ENCODE measurements at places on chromosomes 5 and 9.

DNA sequence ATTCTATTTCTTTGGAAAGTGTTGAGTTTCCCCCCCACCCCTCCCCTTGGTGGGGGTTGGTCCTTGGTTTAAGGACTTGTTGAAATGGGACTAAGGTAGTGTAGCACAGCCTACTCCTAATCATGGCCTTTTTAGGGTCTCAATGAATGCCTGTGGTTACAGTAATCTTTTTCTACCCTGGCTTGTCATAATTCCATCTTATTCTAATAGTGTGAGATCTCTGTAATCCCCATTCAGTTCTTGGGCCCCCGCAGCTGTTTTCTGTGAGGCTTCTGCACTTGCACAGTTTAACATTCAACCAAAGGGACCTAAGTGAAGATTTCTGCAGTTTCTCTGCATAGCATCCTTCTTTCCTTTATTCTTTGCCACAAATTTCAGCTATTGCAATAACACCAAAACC is 30.7 kb downstream of the TNFSF15 start:
- no peak for DNase-seq

DNA sequence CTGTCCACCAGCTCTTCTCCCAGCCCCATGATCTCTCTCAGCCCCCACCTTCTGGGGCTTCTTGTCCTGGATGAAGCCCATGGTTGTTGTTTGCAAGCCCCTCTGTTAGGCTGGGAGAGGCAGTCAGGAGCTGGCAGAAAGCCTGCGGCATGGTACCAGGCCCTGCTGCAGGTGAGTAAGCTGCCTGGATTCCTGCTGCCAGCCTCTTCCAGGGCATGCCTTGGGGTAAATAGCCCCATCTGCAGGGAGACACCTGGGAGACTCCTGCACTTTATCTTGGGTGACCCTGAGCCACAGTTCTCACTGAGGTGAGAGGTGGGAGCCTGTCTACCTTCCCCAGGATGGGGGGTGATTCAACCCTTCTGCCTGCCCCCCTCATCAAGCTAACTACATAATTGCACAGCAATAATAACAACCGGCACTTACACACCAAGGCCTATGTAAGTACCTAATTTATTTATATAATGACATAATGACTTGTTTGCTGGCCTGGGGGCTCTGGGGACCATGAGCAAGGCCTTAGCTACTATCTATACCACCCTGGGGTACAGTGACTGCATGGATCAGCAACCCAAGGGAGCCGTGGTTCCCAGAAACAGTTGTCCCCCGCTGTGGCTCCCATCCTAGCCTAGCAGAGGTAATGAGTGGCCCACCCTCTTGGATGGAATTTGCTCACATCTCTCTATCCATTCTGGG is 116.0 kb downstream of the PSD2 start:
- DNase-seq, result no peak

DNA sequence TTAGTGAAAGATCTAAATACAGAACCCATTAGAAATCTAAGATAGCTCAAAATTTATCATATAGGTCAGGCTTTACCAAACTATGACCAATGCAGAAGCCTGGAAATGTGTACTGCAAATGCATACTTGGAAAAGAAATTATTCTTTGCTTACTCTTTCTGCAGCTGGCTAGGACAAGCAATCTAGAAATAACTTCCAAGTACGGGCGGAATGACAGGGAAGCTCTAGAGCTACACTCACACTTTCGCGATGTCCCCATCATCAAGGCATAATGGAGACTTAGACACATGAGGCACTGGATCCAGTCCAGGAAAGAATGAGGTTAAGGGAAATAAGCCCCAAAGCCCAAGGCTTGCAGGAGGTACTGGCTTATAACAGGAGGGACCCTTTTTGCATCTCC is 22.4 kb upstream of the MAP1B start:
- DNase-seq, result no peak

- peak; percentile 81 for DNase-seq
Measured at GRCh38 chr9:27599102-27599869, 26.0 kb upstream of the C9orf72 start.

DNA sequence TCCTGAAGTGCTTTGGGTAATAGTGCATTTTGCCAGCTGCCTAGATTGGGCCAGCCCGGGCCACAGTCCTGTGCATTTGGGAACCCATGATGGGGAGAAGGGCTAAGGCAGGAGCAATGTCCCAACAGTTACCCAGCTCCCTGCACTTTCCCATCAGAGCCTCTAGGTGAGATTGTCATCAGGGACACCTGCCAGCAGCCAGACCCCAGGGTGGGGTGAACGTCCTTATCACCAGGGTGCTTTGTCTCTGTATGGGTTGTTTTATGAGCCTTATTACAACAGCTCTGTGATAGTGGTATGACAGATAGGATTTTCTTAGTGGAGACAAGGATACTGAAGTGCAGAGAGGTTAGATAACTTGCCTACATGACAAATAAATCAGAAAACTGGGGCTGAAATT is 365.7 kb downstream of the OSTF1 start:
- no peak for DNase-seq

DNA sequence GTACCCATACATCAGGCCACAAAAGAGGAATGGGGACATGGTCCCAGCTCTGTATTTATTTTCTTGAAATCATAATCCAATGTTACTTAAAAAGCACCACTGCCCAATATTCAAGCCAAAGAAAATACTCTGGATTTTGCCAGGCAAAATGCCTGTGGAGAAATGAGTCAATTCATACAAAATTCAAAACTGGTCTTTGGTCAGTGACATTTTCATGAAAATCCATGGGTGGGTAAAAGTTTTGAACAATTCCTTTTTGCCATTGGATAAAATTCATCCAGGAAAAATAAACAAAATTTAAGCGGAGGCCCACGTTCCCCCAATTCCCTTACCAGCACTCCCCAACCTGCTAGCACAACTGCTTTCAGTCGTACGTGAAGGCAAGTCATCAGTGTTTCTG is 186.2 kb downstream of the GLIS3 start:
- no peak for DNase-seq

- peak; percentile 85 for DNase-seq
Measured at GRCh38 chr5:173778152-173778782, 109.9 kb upstream of the CPEB4 start.

GRCh38 chr5:92401492-92401891 is 1018.4 kb upstream of the ARRDC3 start:
- DNase-seq, result no peak

DNA sequence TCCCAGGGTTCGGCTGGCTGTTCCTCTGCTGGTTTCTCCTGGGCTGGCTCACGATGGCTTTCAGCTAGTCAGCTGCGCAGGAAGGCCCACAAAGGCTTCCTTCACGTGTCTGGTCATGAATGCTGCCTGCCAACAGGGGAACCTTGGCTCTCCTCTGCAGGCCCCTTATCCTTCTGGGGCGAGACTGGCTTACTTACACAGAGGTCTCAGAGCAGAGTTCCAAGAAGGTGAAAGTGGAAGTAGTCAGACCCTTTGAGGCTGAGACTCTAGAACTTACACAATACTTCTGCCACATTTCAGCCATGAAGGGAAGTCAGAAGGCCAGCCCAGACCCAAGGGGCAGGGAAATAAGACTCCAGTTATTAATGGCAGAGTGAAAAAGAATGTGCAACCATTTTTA is 99.5 kb downstream of the LHFPL2 start:
- DNase-seq, result peak; percentile 77

DNA sequence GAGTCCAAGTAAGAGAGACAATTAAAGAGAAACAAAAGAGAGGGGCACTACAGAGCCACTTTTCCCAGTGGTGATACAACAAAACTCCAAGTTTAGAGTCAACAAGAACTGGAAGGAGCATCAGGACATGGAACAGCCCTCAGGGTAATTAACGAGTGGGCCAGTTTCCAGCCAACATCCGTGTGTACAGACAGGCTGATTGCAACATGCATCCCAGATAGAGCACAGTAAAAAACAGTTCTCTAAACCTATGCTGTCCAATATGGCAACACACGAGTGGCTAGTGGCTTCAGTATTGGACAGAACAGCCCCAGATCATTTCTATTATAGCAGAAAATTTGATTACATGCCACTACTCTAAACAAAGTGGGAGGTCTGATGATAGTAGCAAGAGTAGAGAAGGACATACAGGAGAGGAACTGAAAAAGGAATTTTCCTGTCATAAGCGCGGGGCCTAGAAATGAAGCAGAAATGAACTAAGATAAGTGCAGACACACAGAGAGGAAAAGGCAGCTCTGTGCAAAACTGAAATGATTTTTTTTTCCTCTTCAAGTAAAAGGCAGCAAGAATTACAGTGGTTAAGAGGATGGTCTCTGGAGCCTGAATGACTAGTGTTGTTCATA is 175.6 kb upstream of the CCNG1 start:
- DNase-seq, result no peak

GRCh38 chr5:144958002-144958401 is 787.3 kb downstream of the KCTD16 start:
- no peak for DNase-seq

- no peak for DNase-seq
Measured at GRCh38 chr5:107170620-107171019, 500.1 kb downstream of the EFNA5 start.

GRCh38 chr9:77648234-77649108 is at the start of gene GNA14:
GNA14 (minus strand) TSS chr9:77648322; CDS start chr9:77647793, 529 bp downstream.
- DNase-seq, result peak; percentile 39

DNA sequence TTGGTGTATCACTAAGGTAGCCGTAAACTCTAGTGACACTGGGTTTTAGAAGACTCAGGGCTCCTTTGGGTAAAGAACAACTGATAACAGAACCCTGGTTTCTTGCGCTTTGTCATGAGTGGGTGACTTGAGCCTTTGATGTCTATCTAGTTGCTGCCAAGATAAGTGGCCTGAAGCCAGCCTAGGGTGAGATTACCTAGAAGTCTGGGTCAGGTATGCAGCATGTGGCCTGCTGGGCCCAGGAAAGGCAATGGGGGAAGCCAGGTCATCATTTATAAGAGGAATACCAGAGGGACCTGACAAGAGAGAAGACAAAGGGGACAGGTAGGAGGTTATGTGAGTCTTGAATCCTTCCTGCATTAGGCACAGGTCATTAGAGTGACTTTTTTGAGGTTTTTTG is 23.2 kb upstream of the GARNL3 start:
- DNase-seq, result no peak

DNA sequence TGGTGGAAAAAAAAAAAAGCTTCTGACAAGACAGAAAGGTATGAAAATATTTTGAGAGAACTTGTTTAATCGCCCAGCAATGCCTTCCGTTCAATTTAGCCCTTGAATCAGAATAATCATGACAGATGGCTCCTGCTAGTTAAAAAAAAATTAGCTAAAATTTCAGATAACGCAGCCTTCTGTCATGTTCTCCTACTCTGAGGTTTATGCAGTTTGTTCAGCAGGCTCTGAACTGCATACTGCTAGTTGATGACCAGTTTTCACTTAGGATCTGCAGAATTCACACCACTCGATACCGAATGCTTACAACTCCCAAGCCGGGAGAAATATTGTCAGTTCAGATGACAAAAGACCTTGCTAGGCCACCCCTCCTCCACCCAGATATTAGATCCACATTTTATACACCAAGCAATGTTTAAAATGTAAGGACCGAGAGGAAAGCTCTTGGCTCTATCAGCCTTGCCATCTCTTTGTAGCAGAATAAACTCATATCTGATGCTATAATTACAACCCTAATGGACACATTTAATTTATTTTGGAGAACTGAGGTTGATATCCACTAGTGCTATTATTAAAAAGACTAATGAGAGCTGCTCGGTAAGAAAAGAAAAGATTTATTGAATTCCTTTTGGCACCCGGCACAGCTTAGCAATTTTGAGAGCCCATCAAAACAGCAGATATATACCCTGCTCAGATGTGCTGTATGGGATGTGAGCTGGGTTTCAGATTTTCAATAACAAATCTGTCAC is 322.8 kb downstream of the GLIS3 start:
- no peak for DNase-seq

DNA sequence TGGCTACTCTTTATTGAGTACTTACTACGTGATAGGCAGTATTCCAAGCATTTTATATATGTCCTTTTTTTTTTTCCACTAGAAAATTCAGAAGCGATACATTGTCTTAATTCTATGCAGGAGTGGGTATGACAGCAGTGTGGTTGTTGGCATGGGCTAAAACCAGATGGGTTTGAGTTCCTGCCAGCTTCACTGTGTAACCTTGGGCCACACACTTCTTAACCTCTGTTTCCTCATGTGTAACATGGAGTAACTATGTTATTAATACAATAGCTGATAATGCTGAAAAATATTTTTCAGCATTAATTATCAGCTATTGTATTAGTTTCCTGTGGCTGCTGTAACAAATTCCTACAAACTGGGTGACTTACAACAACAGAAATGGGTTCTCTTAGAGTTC is 12.0 kb downstream of the SNX18 start:
- no peak for DNase-seq

DNA sequence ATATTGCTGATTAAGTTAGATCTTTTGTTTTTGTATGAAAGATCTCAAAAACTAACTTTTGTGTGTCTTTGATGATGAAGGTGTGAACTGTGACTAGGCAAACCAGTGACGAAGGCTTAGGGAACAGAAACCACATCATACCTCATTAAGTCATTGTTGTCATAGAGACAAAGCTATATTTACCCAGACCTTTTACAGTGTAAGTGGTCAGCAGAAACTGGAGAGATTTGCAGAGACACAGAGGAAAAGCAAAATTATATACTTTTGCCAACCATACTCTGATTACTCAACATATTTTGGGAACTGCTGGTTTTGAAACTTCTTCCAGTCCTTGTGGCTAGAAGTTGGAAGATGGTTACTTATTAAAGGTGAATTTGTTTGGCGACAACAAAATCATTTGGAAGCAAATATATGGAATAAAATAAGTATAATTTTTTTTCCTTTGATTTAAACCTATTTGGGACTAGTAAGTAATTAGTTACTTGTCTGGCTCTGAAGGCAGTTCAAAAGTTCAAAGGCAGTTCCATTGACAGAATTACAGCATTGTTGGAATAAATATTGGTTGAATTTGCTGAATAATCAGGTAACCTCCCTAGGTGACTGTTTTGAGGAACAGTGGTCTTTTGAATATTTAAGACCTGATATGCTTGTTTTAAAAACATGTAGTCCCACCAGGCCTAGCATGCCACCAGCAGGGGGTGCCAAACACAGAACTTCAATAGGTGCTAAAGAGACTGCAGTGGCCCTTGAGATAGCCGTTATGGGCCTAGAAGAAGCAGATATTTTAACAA is 103.8 kb downstream of the RPS23 start:
- peak; percentile 92 for DNase-seq

DNA sequence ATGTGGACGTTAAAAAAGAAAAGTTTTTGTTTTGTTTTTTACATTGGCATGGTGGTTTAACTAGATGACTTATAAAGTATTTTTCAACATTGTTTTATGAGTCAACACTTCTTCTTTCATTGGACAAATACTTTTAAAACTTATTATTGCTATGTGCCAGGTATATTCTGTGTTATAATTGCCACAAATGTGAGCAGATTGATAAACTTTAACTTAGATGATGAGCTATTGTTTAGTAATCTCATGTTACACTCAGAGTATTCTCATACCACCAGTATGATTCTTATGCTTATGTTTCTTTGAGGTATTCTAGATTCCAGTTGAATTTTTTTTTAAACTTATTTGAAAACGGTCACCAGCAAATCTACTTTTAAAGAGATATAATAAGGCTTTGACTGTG is 60.3 kb downstream of the RASA1 start:
- DNase-seq, result no peak

DNA sequence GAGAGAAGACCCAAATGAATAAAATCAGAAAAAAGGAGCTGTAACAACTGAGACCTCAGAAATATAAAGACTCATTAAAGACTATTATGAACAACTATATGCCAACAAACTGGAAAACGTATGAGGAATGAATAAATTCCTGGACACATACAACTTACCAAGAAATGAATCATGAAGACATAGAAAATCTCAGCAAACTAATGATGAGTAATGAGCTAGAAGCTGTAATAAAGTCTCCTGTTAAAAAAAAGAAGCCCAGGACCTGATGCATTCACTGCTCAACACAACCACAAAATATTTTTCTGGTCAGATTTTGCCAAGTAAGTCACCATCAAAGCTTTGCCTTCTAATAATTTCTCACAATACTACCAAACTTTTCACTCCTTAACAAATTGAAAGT is 666.7 kb downstream of the LRRC70 start:
- DNase-seq, result no peak

Measured in suppressor macrophage (primary cell).